NCI-H1436 (cell line): ENCODE measurements at places on chromosomes 11 and 22.

DNA sequence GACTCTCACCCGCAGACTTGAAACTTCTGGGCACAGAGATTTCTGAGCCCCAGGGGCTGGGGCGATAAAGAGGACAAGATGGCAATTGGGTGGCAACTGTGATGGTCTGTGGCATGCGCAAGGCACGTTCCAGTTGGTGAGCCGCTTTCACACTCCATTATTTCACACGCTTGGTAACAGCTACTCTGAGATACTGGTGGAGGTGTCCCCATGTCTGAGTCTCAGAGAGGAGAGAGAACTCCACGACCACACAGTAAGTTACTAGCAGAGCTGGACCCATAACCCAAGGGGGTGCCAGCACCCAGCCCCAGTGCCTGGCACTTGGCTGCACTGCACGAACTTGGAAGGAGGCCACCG, 6.0 kb upstream of the KCNJ4 start:
- DNase-seq = no peak

- DNase-seq = no peak
Observed at GRCh38 chr11:46389450-46390330, 1.9 kb downstream of the CHRM4 start.

DNA sequence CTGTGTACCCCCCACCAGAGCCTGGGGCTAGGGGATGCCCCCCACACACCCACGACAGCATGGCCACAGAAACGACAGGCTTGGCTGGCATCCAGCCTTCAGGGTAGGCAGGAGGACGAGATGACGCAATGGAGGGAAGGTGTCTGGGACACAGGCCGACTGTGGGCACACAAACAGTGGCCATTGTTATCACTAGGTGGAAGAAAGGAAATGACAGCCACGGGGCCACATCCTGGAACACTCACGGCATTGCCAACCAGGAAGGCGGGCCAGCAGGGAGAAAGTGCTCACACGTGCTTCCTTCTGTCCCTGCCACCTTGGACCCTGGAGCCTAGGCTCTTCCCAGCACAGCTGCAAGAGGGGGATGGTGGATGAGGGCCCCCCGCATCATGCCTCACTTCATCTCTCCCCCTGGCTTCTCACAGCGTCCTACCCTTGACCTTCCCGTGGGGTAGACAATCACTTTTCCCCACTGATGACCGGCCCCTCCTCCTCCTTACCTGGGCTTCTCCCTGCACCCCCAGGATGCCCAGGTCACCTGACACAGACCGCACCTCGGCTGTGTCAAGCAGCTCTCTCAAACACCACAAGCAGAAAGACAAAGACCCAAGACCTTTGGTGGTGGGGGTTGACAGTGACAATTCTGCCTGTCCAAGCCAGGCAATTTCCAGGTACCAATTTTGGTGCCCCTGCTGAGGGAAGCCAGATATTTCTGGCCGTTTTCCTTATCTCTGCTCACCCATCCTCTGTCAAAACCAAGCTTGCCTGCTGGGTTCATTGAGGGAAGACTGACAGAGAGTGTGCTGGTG, 8.6 kb downstream of the PLA2G6 start:
- no peak for DNase-seq

- DNase-seq = no peak
Observed at GRCh38 chr11:130023204-130023603, 20.6 kb upstream of the PRDM10 start.

DNA sequence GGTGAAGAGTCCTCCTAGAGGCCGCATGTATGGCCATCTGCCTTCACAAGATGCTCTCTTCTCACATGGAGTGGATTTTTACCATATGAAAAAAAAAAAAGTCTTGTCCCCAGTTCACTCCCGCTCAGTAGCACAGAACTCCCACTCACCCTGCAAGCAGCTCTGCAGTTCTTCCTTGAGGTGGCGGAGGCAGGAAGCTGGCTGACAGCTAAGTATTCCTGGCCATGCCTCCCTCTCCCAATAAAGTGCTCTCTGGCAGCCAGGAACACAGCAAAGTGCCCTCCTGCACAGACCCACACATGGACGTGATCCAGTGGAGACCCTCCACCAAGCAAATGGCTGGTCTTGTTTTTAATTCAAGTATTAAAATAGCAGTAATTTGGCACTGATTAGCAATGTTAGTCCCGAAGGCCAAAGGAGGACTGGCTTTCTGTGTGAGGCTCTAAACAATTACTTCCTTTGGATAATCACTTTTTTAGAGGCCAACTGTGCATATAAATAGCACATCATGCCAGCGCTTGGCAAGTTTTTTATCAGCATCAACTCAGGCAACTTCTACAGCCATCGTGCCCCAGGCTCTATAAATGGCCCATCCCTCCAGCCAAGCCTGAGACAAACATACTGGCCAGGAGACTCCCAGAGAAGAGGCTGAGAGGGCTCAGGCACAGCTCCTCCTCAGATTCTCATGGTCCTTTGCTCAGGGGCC, 413.6 kb downstream of the OPCML start:
- no peak for DNase-seq
